ENCODE measurements at places on chromosomes 13 and 19.

DNA sequence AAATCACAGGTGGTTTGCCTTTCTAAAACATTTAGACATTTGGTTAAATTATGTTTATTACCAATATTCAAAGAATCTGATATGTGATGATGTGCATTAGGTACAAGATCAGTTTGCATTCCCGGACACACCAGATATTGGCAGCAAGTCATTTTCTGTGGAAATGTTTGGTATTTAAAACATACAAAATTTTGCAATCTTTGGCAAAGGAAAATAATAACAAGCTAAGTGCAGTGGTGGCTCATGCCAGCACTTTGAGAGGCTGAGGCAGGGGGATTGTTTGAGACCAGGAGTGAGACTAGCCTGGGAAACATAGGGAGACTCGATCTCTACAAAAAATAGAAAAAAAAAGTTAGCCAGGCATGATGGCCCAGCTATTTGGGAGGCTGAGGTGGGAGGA, 29.1 kb upstream of the TSC22D1 start:
- no peak for DNase-seq

DNA sequence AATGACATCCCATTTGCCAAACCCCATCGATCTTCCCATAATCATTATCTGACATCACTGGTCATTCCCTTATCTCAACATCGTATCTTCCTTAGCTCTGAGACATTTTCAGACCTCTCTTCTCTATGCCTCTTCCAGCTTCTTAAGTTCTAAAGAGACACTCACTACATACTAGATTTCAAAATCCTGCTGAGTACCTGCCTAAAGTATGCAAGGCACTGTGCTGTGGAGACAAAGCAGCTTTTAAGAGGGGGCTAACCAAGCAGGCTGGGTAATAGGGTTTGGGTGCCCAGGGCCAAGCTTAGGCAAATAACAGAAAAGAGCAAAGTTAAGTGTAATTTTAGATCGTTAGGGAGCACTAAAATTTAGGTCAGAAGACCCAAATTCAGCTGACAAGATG, 3.4 kb upstream of the POMP start:
- DNase-seq = no peak

DNA sequence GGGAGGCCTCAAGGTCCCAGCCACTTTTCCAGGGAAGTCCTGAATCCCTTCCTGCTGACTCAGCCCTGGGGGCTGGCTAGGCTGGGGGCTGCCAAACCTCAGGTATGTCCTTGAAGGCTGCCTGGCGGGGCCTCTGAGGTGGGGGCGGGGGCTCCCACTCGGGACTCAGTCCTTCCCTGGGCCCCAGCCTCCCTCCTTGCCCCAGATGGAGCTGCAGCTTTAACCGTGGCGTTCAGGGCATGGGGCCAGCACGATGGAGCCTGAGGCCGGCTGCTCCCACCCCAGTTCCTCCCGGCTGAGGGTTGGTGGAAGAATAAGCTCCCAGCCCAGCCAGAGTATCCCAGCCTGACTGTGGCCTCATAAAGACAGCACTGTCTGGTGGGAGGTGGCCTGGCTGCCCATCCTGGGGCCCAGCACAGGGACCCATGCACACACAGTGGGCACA, 12.4 kb downstream of the CILP2 start:
- no peak for DNase-seq

- DNase-seq = no peak
Observed at GRCh38 chr19:800360-801029, 3.2 kb downstream of the PTBP1 start.

- DNase-seq = no peak
Observed at GRCh38 chr19:16067205-16067938, 8.9 kb upstream of the TPM4 start.

DNA sequence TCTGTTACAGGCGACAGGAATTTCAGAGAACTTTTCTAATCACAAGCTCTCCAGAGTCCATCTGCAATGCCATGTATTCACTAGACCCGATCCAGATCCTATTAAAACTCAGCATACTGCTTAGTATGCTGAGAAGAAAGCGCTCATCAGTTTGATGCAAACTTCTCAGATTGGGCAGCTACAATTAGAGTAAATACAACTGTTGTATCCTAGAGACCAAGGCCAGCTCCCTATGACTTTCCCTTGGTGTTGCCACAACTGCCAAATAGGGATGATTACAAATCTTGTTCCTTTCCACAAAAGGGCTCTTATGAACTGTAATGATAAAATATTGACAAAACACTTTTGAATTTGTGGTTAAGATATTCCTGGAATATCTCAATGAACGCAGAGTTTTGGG, 191.2 kb downstream of the SPRY2 start:
- no peak for DNase-seq

GRCh38 chr13:42014119-42014518, 34.3 kb upstream of the DGKH start:
- DNase-seq = no peak

- peak; percentile 100 for DNase-seq
Observed at GRCh38 chr19:2702170-2703076, at the start of gene GNG7. Gene GNG7, minus strand, starts transcription at chr19:2702694. Its CDS starts 182,006 bp downstream, at chr19:2520688.

GRCh38 chr13:87810391-87810801, 139.2 kb downstream of the SLITRK5 start:
- DNase-seq = no peak

DNA sequence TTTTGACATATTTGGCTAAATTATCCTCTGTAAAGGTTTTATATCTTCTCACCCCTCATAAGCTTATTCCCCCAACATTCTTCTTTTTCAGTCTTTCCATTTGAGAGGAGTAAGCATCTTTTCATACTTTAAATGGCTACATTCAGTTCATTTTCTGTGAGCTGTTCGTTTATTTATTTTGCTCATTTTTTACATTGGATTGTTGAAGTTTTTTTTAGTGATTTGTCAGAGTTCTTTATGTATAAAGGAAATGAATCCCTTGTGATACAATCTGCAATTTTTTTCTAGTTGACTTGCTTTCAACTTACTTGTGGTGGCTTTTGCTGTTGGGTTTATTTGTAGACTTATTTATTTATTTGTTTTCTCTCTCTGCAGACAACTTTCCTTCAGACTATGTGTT, 250.3 kb downstream of the DLEU7 start:
- no peak for DNase-seq

GRCh38 chr13:47890146-47890814, 110.8 kb downstream of the SUCLA2 start:
- DNase-seq = no peak

DNA sequence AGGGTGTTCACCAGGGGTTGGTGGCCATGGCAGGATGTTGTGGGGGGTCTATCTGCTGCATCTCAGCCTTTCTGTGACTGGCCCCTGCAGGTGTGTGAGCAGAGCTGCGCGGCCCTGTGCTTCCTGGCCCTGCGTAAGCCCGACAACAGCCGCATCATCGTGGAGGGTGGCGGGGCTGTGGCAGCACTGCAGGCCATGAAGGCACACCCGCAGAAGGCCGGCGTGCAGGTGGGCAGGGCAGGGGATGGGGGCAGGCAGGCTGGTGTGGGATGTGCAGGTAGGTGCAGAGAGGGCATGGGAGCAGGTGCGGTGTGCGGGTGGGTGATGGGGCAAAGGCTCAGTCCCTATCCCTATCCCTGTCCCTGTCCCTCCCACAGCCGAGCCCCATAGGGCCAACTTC, 8.1 kb upstream of the SLC25A42 start:
- no peak for DNase-seq

- DNase-seq = no peak
Observed at GRCh38 chr19:50406829-50407228, 11.9 kb upstream of the SPIB start.

DNA sequence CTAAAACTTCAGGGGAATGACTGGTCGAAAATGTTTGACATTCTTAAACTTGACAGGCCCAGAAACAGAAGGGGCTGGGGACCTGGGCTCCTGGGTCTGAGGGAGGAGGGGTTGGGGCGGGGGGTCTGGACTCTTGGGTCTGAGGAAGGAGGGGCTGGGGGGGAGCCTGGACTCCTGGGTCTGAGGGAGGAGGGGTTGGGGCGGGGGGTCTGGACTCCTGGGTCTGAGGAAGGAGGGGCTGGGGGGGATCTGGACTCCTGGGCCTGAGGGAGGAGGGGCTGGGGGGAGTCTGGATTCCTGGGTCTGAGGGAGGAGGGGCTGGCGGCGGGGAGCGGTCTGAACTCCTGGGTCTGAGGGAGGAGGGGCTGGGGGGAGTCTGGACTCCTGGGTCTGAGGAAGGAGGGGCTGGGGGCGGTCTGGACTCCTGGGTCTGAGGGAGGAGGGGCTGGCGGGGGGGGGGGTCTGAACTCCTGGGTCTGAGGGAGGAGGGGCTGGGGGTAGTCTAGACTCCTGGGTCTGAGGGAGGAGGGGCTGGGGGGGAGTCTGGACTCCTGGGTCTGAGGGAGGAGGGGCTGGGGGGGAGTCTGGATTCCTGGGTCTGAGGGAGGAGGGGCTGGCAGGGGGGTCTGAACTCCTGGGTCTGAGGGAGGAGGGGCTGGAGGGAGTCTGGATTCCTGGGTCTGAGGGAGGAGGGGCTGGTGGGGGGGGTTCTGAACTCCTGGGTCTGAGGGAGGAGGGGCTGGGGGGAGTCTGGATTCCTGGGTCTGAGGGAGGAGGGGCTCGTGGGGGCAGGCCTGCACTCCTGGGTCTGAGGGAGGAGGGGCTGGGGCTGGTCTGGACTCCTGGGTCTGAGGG, 5.5 kb upstream of the KLK6 start:
- no peak for DNase-seq

GRCh38 chr13:78689011-78689410, 30.1 kb upstream of the OBI1 start:
- no peak for DNase-seq

GRCh38 chr13:26213982-26214381, 8.1 kb downstream of the RNF6 start:
- DNase-seq = no peak

DNA sequence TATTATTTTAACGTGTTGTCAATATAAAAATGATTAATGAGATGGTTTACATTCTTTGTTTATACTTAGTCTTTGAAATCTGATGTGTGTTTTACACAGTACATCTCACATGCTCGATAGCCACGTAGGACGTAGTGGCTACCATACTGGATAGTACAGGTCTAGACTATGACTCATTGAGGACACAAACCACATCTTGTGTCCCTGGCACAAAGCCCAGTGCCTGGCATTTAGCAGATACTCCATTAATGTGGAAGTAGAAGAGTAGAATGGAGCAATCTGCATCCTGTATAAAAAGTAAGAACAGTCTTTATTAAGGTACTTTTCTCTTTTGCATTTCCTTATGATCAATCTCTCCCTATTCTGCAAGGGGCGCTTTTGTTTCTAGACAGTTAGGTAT, 49.0 kb upstream of the FRY start:
- DNase-seq = no peak

DNA sequence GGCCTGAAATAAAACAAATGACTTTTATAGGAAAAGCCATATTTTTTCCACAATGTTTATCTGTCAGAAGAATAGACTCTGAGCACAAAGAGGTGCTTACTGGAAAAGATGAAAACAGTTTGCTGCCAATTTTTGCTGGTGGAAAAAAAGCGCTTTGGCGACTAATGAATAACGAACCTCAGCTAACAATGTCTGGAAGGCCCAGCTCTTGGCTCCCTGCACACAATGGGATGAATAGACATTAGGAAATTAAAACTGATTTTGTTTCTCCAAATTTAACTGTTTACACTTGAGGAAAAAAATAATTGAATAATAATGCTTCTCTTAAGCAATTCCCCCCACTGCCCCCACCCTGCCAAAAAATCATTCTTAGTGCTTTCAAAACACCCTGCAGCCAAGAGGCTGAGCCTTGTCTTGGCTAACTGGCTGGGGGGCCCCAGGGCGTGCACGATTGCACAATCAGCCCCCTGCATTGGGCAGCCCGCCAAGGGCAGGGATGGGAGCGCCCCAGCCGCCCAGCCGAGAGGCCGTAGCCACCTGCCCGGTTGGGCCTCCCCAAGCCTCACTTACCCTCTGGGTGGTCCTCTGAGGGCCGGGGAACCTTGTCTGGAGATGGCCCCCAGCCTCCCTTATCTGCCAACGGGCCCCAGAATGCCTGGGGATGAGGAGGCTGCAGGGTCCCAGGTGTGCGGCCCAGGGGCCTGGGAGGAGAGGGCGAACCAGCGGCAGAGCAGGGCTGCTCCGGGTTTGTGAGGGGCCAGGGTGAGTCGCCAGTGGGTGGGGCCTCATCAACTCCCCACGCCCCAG, 16.8 kb downstream of the CEBPG start:
- DNase-seq = no peak

- DNase-seq = no peak
Observed at GRCh38 chr19:32901504-32902161, 32.1 kb upstream of the SLC7A9 start.

- DNase-seq = no peak
Observed at GRCh38 chr13:85508683-85509329, 290.4 kb downstream of the SLITRK6 start.

DNA sequence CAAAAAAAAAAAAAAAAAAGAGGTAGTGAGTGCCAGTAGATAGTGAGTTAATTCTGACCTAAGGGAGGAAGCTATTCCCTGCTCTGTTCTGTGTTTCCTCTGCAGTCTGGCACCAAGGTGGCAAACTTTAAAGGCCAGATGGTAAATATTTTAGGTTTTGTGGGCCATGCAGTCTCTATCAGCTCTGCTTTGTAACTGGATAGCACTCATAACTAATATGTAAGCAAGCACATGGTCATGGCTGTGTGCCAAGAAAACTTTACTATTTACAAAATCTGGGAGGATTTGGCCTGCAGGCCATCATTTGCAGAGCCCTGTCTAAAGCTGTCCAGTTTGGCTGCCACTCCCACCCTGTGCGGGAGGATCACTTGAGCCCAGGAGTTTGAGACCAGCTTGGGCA, 4.3 kb downstream of the PIN1 start:
- no peak for DNase-seq

- DNase-seq = no peak
Observed at GRCh38 chr13:42272804-42273175, 838 bp downstream of the AKAP11 start.

DNA sequence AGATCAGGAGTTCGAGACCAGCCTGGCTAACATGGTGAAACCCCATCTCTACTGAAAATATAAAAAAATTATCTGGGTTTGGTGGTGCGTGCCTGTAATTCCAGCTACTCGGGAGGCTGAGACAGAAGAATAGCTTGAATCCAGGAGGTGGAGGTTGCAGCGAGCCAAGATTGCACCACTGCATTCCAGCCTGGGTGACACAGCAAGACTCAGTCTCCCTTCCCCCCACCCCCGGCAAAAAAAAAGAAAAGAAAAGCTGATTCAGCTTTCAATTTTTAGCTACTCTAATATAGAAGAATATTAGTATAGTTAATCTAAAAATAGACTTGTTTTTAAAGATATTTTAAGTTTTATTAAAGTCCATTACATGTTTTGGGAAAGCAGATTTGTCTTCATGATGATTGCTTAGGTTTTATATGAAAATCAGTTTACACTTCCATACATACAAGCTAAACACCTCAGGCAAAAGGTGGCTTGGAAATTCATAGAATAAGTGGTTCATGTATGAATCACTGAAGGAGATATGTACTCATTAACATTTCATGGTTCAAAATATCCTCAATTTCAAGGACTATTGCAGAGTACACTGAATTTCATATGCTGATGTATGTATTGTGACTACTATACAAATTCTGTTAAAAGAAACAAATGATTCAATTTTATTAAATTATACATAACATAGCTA, 165.2 kb downstream of the TDRD3 start:
- no peak for DNase-seq
